Tibial artery (tissue), 4 donors: ENCODE measurements at places on chromosomes 2 and 18.

GRCh38 chr2:196341277-196341841 is 170.0 kb upstream of the STK17B start:
- DNase-seq: no peak

GRCh38 chr2:16184945-16185660 is 244.8 kb downstream of the MYCN start:
- DNase-seq: no peak

DNA sequence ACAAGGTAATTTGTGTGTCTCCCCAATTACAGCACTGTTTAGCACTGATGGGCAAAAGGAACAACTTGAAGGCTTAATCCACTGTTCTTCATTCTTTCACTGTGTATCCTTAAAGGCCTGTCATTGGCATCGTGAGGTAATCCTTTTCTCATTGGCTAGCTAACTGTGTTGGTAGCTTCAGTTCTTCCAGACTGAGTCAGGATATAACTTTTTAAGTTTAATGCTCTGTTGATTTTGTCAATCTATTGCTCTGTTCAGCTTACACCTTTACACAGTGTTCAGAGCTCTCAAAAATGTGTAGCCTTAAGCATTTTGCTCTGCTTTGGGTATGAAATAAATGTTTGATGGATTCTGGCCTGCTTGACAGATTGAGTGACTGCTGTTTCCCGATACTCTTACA is 148.2 kb downstream of the KIAA1328 start:
- DNase-seq: no peak

DNA sequence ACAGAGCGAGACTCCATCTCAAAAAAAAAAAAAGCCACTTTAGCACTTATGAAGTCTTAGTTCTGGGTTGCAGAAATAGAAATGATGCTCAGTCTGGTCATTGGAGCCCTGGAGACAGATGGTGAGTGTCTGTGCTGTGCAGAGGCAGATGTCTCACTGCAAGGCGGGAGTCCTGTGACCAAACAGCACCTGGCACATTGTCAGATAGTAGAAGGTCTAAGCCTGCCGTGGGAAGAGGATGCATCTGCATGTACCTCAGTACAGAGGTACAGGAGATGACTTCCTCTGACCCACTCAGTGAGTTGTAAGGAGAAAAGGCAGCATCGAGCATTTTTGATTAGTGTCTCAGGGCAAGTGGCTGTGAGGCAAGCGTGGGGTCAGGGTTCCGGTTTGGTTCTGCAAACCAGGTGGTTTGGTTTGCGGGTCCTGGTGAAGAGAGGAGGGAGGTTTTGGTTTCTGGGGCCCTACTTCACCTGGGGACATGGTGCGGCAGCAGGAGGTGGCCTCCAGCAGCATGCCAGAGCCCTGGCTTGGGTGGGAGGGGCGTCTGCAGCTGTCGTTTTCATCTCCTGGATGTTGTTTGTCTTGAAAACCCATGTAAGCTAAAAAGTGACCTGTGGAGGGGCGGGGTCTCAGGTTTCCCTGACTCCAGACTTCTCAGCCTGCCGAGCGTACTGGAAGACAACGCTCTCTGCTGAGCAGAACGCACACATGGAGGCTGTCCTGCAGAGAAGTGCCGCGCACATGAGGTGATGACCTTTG is 3.8 kb downstream of the RBFA start:
- DNase-seq: no peak

GRCh38 chr18:50297621-50298442 is 10.3 kb upstream of the CXXC1 start:
- DNase-seq: no peak

GRCh38 chr2:236825989-236826510 is 256.4 kb downstream of the ACKR3 start:
- DNase-seq: no peak

GRCh38 chr2:207184768-207185167 is 19.0 kb upstream of the KLF7 start:
- no peak for DNase-seq

GRCh38 chr2:159879051-159879604 is 81.1 kb upstream of the CD302 start:
- no peak for DNase-seq

- no peak for DNase-seq
These were observed 10.9 kb downstream of the PGAP1 start for GRCh38 chr2:196915507-196916189.

- DNase-seq: no peak
These were observed 94.9 kb downstream of the DSEL start for GRCh38 chr18:67421651-67422050.

DNA sequence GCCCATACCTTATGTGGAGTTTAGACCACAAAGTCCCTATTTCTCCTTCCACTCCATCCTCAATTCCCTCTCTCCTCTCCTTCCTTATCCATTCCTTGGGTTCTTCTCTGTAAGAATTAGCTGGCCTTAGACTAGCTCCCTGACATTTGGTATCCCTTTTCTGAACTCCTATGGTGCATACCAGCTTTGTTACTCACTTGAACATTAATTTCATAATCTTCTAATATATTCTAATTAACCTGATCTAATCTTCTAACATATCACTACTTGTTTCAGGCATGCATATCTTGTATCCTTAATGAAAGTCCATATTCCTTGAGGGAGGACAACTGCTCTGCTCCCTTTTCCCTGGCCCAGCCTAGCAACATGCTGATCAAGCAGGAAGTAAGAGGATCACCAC is 66.4 kb downstream of the EHD3 start:
- DNase-seq: no peak

GRCh38 chr18:61549416-61549815 is 216.2 kb downstream of the CDH20 start:
- no peak for DNase-seq

GRCh38 chr2:22990246-22990645 is 394.7 kb upstream of the KLHL29 start:
- DNase-seq: no peak

DNA sequence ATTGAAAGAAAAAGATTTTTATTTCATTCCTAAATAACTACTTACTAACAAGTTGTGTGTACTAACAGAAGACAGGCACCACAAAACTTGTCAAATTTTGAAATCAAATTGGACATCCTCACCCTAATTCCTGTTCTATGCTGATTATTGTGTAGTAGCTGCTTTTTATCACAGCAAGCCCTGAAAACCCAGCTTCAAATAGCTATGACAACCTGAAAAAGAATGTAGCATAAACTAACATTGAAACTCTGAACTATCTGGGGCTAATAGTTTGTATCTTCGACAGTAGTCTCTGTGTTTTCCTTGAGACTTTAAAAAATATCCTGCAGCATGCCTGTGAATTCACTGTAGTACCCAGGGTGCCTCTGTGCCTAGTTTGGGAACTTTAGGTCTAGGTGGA is 122.6 kb downstream of the WDPCP start:
- no peak for DNase-seq

DNA sequence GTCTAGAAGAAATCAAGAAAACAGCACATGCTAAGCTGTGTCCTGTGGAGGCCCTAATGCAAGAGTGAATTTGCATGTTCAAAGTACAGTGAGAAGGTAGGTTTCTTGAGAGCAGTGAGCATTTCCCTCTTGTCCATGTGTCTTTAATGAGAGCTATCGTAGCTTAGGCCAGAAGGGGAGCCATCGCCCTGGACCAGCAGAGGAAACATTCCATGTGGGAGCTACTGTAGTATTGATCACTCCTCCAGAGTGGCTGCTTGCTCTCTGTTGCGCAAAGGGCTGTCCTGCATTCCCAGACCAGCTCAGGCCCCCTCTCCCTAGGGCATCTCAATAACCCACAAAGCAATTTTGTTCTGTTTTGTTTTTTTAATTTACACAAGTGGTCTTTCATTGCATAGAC is 950.1 kb downstream of the CNTNAP5 start:
- no peak for DNase-seq

DNA sequence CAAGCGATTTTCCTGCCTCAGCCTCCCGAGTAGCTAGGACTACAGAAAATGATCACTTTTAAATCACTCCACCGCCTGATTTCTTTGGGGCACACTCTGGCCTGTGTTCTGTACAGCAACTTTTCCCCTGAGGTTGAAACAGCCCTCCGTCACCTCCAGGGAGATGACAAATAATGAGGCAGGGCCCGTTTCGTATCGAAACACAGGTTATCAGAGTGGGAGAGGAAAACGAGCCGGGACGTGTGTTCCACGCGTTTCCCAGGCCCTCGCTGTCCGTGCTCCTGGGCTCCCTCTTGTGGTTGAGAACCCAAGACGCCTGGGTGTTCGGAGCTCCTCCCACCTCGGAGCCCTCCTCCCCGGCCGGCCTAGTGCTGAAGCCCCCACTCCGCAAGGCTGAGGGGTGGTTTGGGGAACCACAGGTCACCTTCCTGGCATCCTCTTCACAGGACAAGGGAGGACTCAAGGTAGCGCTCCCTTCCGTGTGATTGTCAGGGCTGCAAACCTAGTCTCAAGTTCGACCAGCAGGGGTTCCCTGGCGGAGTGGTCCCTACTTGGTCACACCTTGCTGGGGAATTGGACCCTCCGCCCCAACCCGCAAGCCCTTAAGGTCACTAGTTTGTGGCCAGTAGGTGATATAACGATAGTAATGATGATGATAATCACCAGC is 12.8 kb downstream of the ATP6V1B1 start:
- peak; percentile 82 for DNase-seq

DNA sequence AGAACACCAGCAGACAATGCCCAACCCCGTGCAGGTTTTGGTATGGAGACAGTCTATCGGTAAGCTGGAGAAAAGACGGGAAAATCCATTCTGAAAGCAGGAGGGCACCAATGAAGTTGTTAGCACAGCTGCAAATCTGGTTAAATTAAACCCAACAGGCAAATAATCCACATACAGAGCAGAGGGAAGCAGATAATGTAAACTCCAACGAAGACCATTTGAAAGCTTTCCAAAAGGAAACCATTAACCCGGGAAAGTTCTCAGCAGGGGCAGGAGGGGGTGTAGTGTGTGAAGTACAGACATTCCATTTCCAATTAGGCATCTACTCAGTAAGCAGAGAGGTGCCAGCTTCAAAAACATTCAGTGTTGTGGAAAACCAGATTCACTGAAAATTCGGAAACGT is 10.3 kb downstream of the EDAR start:
- DNase-seq: no peak

GRCh38 chr2:232418466-232419244 is 12.0 kb downstream of the ALPG start:
- peak; percentile 53 for DNase-seq

- no peak for DNase-seq
These were observed 265.3 kb downstream of the TWIST2 start for GRCh38 chr2:239113171-239113570.

- DNase-seq: no peak
These were observed 492.5 kb downstream of the SOX11 start for GRCh38 chr2:6184532-6185292.

DNA sequence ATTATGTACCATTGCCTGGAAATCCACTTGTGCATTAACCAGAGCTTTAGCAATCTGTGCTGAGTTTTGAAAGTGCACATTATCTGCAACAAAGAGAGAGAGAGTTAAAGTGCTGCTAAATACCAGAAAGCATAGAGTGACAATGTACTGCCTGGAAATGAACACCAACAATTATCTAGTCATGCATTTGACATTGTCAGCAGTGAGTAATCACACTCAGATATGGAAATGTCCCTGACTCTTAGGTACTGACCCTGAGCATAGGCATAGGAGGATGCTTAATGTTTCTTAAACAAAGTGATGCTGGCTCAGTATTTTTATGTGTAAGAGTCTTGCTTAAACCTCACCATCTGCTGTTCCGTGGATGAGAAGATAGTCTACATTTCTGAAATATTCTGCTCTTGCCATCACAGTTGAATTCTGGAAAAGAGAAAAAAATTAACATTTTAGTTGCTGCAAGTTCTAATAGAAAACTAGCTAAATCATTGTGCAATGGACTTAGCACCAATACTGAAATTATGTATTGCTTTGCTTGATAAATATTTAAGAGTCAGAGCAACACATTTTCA is 20.8 kb upstream of the GCG start:
- no peak for DNase-seq

- no peak for DNase-seq
These were observed 130.6 kb downstream of the LNPK start for GRCh38 chr2:175871331-175872004.

DNA sequence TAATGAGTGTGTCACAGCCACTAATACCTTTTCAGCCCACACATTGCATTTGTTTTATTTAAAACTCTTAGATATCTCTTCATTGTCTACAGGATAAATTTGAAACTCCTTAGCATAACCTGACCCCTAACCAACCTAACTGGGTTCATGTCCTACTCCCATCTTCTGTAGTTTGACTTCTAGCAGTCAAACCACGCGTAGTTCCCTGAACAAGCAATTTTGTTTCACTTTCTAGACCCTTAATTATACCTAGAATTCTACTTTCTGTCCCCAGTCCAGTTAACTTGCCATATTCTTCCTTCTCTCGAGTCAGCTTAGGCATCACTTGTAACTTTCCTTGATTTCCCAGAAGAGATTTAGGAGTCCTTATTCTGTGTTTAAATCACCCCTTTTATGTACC is 55.1 kb downstream of the RBBP8 start:
- DNase-seq: no peak

GRCh38 chr18:25137197-25137472 is 214.8 kb downstream of the ZNF521 start:
- no peak for DNase-seq

DNA sequence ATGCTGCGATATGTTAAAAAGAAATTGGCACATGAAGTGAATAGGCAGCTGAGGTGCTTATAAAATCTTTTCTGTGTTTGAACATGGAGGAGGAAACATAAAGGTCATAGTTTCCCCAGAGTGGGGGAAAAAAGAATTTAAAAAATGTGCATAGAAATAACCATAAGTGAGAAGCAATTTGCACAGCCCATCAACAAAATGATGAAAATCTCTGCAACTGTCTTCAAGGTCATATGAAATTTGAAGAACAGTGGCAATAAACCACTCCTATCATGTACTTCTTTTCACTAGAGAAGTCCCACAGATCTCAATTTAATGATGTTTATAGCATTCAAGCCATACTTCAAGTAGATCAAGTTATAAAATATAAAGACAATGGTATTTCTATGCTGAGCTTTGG is 46.7 kb upstream of the ZNF804A start:
- no peak for DNase-seq

- no peak for DNase-seq
These were observed 5.0 kb upstream of the TXNL1 start for GRCh38 chr18:56643381-56643780.

DNA sequence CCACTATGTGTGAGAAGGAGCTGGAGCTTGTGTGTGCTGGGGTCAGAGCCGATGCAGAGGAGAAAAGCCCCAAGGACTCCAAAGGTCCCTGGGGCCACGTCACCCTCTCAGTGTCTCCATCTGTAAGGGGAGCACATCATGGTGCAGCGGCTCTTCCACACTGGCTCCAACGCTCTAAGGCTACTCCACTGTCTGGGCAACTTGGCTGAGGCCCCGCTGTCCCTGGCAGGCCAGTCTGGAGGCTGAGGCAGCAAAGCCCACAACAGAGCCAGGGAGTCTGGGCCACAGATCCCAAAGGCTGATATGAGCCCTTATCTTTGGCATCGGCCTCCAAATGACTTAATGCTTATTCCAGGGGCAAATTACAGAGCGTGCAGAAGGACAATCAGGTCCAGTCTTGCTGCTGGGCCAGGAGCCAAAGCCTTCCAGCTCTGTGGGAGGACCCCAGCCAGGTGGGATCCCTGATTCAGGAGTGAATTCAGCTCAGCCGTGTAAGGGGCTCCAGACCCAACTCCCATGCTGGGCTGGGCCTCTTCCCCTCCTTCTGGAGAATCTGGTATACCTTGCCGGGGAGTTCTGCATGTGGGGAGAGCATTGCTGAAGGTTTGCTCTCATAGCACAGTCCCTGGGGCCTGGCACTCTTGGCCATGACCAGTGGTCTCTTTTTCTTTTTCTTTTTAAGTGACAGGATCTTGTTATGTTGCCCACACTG is 1.8 kb upstream of the DUSP2 start:
- peak; percentile 67 for DNase-seq

GRCh38 chr18:49531678-49532153 is 30.1 kb upstream of the LIPG start:
- no peak for DNase-seq
